Activated CD8-positive, alpha-beta T cell treated with anti-CD3 and anti-CD28 coated beads for 36 hours (primary cell): ENCODE measurements at places on chromosomes 13 and 19. TPM values are rescaled to one million over a fixed set of nuclear protein-coding genes. Genes with fewer than 3 reads are reported as not detected.

DNA sequence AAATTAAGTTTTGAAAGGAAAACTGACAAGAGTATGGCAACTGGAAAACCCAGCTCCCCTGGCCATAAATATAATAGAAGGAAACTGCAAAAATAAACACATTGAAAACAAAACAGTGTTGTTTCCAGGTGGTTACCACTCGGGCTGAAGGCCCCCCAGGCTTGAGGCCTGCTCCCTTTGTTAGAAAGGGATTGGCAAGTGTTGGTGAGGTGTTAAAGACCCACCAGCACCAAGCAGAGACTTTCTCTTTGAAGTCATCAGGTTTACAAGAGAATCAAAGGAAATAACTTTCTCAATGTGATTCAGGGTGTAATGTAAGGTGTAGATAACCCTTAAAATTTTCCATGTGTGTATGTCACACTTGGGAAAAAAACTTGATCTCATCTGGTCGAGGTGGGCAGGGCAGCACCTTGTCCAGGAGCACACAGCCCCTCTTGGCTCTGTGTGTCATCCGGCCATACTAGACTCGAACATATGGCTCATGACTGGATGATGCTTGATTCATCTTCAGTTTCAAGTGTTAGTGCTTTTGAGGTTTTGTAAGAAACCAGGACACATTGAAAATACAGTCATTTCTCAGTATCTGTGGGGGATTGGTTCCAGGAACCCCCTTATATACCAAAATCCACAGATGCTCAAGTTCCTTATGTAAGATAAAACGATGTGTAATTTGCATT is 7.8 kb downstream of the ACTN4 start:
- peak; percentile 75 for DNase-seq
- peaks cover 74% of the 10 kb centered on the region for H3K4me1 ChIP-seq
- H3K4me3 ChIP-seq: peak overlapping the region; percentile 33
- H3K27me3 ChIP-seq: peaks cover 1% of the 10 kb centered on the region

MCF2L gene
- 8.9 TPM for total RNA-seq

ZNF579 gene
- 7.2 TPM for total RNA-seq

CDC34 gene
- total RNA-seq: 43.7 TPM

GRCh38 chr19:32201211-32201610 is 144.2 kb upstream of the ZNF507 start:
- DNase-seq: no peak
- peaks cover 2% of the 10 kb centered on the region for H3K4me1 ChIP-seq
- H3K27me3 ChIP-seq: peaks cover 4% of the 10 kb centered on the region
- H3K27ac ChIP-seq: no peak overlapping the region
- H3K4me3 ChIP-seq: no peak overlapping the region

RFX1 gene
- total RNA-seq: 13.3 TPM

ITGBL1 gene
- not detected for total RNA-seq

- H3K4me1 ChIP-seq: peaks cover 33% of the 10 kb centered on the region
- peaks cover 37% of the 10 kb centered on the region for H3K36me3 ChIP-seq
- H3K4me3 ChIP-seq: peak overlapping the region; percentile 72
- no peaks in the 10 kb centered on the region for H3K27me3 ChIP-seq
- peak overlapping the region; percentile 86 for H3K27ac ChIP-seq
- no peak for DNase-seq
These were observed 106.4 kb upstream of the MLNR start for GRCh38 chr13:49113526-49114286.

DNA sequence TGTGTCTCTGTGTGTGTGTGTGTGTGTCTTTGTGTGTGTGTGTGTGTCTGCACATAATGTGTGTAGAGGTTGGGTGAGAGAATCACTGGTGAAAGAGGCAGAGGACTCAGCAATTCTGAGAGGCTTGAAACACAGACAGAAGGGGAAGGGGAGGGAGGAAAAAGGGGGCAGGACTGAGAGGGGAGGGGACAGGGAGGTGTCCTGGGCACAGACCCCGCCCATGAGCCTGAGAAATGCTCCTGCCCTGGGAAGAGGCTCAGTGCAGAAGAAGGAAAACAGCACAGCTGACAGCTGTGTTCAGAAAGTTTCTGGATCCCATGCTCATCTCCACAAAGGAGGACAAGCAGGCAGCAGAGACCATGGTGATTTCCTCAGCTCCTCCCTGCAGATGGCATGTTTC is 59.1 kb upstream of the CEACAM8 start:
- H3K4me1 ChIP-seq: no peaks in the 10 kb centered on the region
- H3K4me3 ChIP-seq: no peak overlapping the region
- DNase-seq: no peak
- peaks cover 12% of the 10 kb centered on the region for H3K27me3 ChIP-seq
- H3K27ac ChIP-seq: no peak overlapping the region
- H3K36me3 ChIP-seq: no peaks in the 10 kb centered on the region

DNA sequence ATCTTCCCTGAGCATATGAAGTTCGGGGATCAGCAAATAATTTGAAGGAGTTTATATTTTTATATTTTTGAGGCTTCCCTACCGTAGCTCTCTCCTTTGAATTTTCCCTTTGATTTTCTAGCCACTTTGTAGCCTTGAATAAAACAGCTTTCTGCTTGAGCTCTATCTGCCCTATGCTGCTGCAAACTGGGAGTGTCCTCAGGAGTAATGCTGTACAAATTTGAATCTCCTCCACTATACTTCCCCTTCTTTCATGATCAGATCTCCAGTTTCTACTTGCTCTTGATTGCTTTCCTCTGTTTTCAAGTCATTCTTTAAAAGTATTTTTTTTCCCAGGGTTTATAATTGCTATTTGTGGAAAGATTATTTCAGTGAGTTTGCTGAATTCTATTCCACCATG is 14.6 kb downstream of the PDS5B start:
- peaks cover 41% of the 10 kb centered on the region for H3K36me3 ChIP-seq
- no peaks in the 10 kb centered on the region for H3K27me3 ChIP-seq
- no peak overlapping the region for H3K27ac ChIP-seq
- no peak for DNase-seq
- H3K4me1 ChIP-seq: peaks cover 41% of the 10 kb centered on the region
- H3K4me3 ChIP-seq: no peak overlapping the region

MTUS2 gene
- total RNA-seq: not detected

DNA sequence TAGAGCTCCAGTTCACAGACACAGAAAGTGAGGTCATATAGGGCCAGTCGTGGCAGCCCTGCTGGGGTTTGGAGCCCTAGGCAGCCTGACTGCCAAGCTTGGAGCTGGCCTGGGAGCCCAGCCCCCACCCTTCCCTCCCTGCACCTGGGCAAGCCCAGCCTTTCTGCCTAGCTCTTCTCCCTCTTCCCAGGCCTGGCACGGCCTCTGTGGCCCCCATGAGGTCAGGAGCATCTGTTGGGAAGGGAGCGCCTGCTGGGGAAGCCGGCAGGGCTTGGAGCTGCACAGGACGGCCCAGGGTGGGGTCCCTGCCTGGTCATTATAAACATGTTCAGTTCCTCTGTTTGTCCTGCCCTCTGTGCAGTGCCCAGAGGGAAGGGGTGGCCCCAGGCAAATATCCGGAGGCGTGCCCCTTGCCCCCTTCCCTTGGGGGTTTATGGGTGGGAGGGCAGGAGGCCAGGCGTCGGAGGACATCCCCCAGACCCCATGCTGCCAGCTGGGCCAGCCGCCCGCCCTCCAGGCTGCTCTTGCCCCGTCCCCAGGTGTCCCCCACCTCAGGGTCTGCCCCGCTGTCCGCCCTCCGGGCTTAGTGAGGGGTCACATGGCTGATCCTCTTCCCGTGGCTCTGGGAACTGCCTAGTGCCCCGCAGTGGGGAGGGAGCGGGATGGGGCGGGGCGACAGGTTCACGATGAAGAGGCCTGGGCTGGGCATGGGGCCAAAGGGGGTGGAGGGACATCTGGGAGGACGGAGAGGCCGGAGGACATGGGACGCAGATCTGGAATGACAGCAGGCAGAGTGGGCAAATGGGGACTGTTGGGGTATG is 30.0 kb upstream of the NCCRP1 start:
- H3K36me3 ChIP-seq: no peaks in the 10 kb centered on the region
- DNase-seq: no peak
- H3K4me1 ChIP-seq: peaks cover 7% of the 10 kb centered on the region
- H3K27me3 ChIP-seq: no peaks in the 10 kb centered on the region

PRSS57 gene
- not detected for total RNA-seq

GRCh38 chr19:2533686-2534422 is 57.9 kb downstream of the GADD45B start:
- no peak overlapping the region for H3K4me3 ChIP-seq
- no peaks in the 10 kb centered on the region for H3K36me3 ChIP-seq

GRCh38 chr19:18905513-18906236 is 9.7 kb upstream of the CERS1 start:
- no peak overlapping the region for H3K27ac ChIP-seq
- H3K4me3 ChIP-seq: no peak overlapping the region
- peaks cover 19% of the 10 kb centered on the region for H3K36me3 ChIP-seq
- no peak for DNase-seq

- H3K36me3 ChIP-seq: no peaks in the 10 kb centered on the region
- no peaks in the 10 kb centered on the region for H3K27me3 ChIP-seq
- H3K4me3 ChIP-seq: no peak overlapping the region
- no peak for DNase-seq
- H3K4me1 ChIP-seq: peaks cover 2% of the 10 kb centered on the region
These were observed 23.2 kb upstream of the GTF3A start for GRCh38 chr13:27401210-27401609.

TRPC4 gene
- total RNA-seq: not detected

DNA sequence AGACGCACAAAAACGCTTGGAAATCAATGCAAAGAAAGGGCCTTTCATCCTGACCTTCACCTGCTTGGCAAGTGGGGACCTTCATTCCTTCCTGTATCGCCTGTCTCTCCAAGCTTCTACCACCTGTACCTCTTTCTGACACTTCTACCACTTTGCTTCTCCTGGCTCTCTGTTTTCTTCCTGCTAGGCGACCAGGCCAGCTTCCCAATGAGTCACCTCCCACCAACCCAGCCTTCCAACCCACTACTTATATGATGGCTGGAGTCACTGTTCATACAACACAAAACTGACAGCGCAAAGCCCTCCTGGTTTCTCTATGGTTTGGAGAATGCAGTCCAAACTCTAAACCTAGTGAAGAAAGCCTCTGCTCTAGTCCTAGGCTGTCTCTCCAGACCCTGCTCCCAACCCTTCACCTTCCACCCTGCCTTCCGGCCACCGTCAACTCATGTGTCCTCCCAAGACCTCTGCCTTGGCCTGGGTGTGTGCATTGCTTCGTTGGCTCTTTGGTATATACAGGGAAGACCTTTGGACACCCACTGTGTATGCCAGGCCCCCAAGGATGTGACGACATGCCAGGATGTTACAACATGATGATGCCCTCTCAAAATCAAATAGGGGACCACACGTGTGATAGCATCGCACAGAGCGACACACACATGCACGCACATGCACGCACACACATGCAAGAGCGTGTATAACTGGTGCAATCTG is 148.5 kb downstream of the STK24 start:
- H3K27ac ChIP-seq: no peak overlapping the region
- no peaks in the 10 kb centered on the region for H3K36me3 ChIP-seq
- DNase-seq: no peak
- H3K4me3 ChIP-seq: no peak overlapping the region

DNA sequence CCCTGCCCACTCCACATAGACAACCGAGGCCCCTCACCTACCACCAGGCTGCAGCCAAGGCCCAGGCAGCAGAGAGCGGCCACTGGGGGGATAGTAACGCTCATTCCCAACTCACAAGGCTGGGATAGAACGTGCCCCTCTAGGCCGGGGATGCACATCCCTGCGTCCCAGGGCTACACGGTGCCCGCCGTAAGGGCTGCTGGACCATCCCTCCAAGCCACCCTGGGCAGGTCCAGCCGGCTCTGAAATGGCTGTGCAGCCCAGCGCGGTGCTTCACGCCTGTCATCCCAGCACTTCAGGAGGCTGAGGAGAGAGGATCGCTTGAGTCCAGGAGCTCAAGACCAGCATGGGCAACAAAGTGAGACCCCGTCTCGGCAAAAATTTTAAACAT is 3.2 kb downstream of the REXO1 start:
- no peaks in the 10 kb centered on the region for H3K27me3 ChIP-seq
- H3K36me3 ChIP-seq: peaks cover 6% of the 10 kb centered on the region
- no peak overlapping the region for H3K27ac ChIP-seq
- no peak for DNase-seq
- H3K4me1 ChIP-seq: peaks cover 58% of the 10 kb centered on the region
